A673 (cell line): ENCODE measurements at places on chromosomes 5 and 9.

- no peak for DNase-seq
These were observed 33.1 kb downstream of the FANCC start for GRCh38 chr9:95284162-95285080.

GRCh38 chr9:91089405-91090129, 272.2 kb downstream of the AUH start:
- peak; percentile 5 for DNase-seq

DNA sequence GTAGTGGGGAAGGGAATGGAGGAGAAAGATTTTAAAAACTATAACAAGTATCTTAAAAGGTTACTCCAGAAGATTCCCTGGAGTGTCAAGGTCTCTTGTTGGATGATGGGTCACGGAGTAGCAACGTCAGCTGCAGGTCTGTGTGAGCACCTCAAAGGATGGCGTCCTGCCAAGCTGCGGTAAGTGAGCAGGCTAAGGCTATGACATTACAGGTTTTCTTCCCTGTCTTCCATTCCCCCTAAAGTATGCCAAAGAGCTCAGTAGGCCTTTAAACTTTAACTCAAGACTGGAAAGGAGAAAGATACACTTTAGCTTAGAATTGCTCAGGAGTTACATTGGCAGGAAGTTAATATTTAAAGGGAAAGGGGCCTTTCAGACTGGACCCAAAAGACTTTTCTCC, 17.5 kb downstream of the SPOCK1 start:
- DNase-seq = no peak

- DNase-seq = no peak
These were observed 153.1 kb downstream of the PCSK1 start for GRCh38 chr5:96279801-96280542.

- no peak for DNase-seq
These were observed 12.8 kb upstream of the SLC2A8 start for GRCh38 chr9:127384016-127384730.

- DNase-seq = no peak
These were observed 112.9 kb upstream of the STC2 start for GRCh38 chr5:173441053-173441628.

DNA sequence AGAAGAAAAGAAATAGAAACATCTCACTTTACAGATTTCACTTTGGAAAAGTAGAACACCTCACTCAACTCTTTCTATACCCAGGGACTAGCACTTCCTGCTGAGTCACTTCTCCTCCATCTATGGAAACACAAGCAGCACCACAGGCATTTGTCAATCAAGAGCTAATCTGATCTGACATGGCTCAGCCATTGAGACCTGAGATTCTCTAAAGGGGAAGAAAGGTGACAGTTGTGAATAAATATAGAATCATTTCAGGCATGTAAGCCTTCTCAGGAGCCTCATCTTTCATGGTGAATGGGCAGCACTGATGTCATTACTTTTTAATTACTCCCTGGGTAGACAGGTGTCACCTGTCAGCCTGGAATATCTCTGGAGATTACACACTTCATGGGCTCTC, 559.8 kb downstream of the HINT1 start:
- no peak for DNase-seq

DNA sequence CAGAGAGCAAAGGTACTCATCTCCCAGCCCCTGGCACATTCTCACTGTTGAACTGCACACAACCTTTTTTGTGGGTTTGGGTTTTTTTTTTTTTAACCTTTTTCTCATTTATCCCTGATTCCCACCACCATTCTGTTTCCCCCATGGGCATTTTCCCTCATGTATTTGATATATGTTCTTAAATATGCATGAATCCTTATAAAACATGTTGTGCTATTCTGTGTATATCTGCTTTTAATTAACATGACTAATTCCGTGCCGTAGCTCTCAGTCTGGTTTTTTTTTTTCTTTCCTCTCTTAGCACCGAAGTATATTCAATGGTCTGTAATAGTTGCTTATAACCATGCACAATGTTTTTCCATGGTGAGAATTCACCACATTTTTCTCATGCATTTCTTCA, 204.5 kb downstream of the RGS3 start:
- no peak for DNase-seq

GRCh38 chr5:99133921-99134320, 205.1 kb upstream of the CHD1 start:
- DNase-seq = no peak

DNA sequence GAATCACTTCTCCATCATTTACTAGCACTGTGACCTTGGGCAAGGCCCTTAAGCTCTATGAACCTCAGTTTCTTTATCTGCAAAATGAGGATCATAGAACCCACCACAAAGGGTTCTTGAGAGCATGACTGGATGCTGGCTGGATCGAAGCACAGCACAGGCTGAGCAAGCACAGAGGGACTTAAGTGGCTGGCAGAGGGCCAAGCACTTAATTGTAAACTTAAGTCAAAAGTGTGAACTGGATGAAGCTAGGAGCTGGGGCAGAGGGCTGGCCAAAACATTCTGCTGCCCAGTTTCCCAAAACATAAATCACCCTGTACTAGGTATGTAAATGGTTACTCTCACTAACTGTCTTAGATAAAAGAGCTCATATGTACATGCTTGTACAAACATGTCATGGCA, 112.3 kb upstream of the WWC1 start:
- DNase-seq = peak; percentile 34

- DNase-seq = no peak
These were observed 156.6 kb downstream of the TLR4 start for GRCh38 chr9:117860849-117861248.

- peak; percentile 18 for DNase-seq
These were observed 8.4 kb upstream of the DMRT3 start for GRCh38 chr9:967903-968641.

DNA sequence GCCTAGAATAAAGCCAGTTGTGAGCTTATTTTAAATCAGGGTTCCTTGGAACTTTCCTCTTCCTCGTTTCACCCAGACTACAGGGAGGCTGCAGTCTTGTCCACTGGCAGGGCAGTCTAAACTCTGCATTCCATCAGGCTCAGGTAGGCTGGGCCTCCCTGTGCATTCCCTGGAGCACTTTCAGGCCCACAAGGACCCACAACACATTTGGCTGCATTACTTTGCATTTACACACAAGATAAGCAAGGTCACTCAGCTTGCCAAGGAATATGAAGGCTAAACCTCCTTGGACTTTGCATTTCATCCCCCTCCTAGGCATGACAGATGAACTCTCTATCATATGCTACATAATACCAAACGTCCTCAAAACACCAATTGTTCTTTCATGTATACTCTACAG, 104.2 kb downstream of the MARCHF3 start:
- DNase-seq = no peak

DNA sequence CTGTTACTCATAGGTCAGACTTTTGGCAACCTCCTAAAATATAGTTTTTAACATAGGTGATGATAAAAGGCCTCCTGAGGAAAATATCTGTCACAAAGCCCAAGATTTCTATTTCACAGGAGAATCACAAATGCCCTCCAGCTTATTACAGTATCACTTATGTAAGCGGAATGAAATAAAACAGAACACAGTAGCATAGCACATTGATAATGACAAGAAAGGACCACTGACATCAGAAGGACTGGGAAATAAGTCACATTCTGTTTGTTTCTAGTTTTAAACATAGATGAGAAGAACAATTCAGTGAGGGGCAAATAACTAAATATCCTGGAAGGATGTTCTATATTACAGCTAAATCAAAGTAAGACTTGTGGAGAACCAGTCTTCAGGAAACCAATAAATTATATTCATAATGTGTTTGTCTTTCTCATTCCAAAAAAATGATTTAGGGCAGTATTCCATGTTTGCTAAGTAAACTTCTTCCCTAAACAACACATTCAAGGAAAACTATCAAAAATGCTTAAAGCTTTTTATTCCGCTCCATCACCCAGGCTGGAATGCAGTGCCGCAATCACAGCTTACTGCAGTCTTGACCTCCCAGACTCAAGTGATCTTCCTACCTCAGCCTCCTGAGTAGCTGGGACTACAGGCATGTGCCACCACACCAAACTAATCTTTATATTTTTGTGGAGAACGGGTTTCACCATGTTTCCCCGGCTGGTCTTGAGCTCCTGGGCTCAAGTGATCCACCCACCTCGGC, 20.8 kb upstream of the CTNNAL1 start:
- no peak for DNase-seq

- no peak for DNase-seq
These were observed 7.9 kb downstream of the AMACR start for GRCh38 chr5:33999978-34000377.

DNA sequence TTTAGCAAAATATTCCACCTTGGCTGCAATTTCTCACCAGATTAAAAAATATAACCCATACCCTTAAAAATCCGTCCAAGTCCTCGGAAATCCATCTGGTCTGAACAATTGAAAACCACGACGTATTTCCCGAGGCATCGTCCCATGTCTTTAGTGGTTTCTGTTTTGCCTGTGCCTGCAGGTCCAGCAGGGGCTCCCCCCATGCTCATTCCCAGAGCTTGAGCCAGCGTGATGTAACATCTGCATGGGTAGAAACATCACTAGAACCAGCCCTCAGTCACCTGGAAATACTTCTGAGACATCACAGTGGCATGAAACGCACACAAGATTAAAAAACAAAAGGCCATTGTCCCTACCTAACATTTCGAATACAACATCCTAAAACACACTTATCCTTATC, 114.0 kb downstream of the DNAH5 start:
- DNase-seq = no peak

- no peak for DNase-seq
These were observed 49.5 kb downstream of the PTCD2 start for GRCh38 chr5:72369711-72370110.

GRCh38 chr9:123081824-123082223, 48.4 kb downstream of the GPR21 start:
- peak; percentile 78 for DNase-seq

DNA sequence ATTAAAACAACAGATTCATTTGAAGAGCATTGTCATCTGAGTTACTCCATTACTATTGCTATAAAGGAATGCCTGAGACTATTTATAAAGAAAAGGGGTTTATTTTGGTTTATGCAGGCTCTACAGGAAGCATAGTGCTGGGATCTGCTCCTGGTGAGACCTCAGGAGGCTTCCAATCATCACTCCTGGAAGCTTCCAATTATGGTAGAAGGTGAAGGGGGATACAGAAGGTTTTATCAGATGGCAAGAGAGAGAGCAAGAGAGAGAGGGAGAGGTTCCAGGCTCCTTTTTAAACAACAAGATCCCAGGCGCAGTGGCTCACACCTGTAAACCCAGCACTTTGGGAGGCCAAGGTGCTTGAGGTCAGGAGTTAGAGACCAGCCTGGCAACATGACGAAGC, 63.5 kb downstream of the ASS1 start:
- DNase-seq = no peak

GRCh38 chr5:169260896-169261569, 39.9 kb downstream of the SLIT3 start:
- DNase-seq = no peak

DNA sequence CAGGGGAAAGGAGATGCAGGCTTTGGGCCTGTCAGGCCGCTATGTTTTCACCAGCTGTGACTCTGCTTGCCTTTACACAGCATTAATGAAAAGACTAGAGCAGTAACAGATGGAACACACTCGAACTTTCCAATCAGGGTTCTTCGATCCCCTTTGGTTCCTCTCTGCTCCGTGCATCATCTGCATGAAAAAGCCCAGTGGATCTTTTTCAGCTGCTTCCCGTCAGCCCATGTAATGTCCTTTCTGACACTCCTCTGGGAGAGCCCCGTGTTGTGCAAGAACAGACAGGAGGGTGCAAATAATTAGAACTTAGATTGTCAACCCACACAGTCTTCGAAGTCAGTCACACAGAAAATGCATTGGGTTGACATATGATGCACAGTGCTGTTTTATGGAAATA, 448.9 kb upstream of the ZNF462 start:
- no peak for DNase-seq

DNA sequence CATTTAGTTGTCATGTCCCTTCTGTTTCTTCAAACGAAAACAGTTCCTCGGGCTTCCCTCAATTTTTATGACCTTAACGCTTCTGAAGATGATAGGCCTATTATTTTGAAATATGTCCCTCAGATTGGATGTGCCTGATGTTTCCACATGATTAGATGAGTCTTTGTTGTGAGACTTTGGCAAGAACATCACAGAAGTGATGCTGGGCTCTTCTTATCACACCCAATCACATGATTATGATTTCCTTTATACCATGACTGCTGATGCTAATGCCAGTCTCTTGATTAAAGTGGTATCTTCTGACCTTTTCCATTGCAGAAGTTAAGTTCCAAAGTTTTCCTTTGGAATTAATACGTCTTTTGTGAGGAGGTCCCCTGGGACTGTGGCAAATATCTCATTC, 175.7 kb downstream of the SAXO1 start:
- DNase-seq = no peak

DNA sequence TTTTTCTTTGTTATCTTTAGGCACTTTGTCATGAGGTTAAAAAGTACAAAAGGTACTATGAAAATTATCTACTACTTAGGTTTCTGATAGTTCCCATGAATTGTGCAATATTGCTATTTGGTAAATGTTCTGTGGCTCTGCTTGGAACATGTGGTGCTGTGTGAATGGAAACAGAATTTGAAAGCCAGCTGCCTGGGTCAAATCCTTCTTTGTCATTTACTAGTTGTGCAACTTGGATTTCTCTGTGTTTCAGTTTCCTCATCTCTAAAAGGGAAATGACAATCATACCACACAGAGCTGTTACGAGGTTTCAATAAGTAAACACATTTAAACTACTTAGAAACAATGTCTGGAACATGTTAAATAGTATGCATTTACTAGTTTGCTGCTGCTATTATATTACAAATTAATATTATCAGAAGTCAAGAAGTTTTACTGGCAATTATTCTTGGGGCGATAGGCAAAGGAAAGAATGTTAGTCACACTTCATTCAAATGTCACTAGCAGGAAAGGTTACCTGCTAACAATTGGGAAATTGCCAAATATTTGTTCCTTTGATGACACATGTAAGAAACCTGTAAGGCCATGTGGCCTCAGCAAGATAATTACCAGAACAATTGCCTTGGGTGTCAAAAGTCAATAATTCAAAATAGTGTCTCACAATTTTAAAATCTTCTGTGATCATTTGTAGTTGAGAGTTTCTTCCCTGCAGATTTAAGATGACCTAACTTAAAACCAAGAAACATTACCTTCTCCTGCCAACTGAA, 184.8 kb downstream of the KIAA0825 start:
- peak; percentile 5 for DNase-seq

- no peak for DNase-seq
These were observed 163.4 kb downstream of the TRPM6 start for GRCh38 chr9:74724317-74724716.

GRCh38 chr5:143174714-143175398, 228.6 kb downstream of the NR3C1 start:
- no peak for DNase-seq
